Mesenteric fat pad (tissue), 1 donor: ENCODE measurements at places on chromosomes 5 and 9. TPM values are rescaled to one million over a fixed set of nuclear protein-coding genes. Genes with fewer than 3 reads are reported as not detected.

LOX gene
- 46.3 TPM for total RNA-seq

TSLP gene
- total RNA-seq: 1.5 TPM

PCDHA9 gene
- total RNA-seq: 0.22 TPM

PIP5KL1 gene
- 2.2 TPM for total RNA-seq

FREM1 gene
- 6.4 TPM for total RNA-seq

CCDC192 gene
- 0.51 TPM for total RNA-seq

AKNA gene
- 44.9 TPM for total RNA-seq

ATP6V0E1 gene
- 319 TPM for total RNA-seq

AGXT2 gene
- not detected for total RNA-seq

DMGDH gene
- total RNA-seq: 5.2 TPM

GPR150 gene
- total RNA-seq: 0.32 TPM

MSX2 gene
- total RNA-seq: 1.8 TPM

GLDC gene
- 0.19 TPM for total RNA-seq

LCN9 gene
- not detected for total RNA-seq

ARID3C gene
- total RNA-seq: not detected

PCDHGA4 gene
- total RNA-seq: 4.7 TPM

AIF1L gene
- total RNA-seq: 57.2 TPM

HCN1 gene
- not detected for total RNA-seq

CMYA5 gene
- 2.6 TPM for total RNA-seq

SPINK7 gene
- total RNA-seq: not detected

IFNA21 gene
- total RNA-seq: not detected

RMRP gene
- 19,106 TPM for total RNA-seq

FKBP15 gene
- total RNA-seq: 37.3 TPM

ADAMTS16 gene
- 1.8 TPM for total RNA-seq

LIX1 gene
- not detected for total RNA-seq

LRSAM1 gene
- total RNA-seq: 12.2 TPM

EPB41L4B gene
- 48.6 TPM for total RNA-seq

MYOT gene
- 0.64 TPM for total RNA-seq

PCDHGA11 gene
- total RNA-seq: 3.1 TPM

PCA3 gene
- total RNA-seq: not detected

MLANA gene
- not detected for total RNA-seq

SHISAL2B gene
- not detected for total RNA-seq

PCDHB13 gene
- 2.8 TPM for total RNA-seq

CERT1 gene
- 83.0 TPM for total RNA-seq

CORO2A gene
- 2.5 TPM for total RNA-seq

TMC1 gene
- total RNA-seq: 0.48 TPM

ENTREP1 gene
- total RNA-seq: 3.9 TPM

PCDHGC5 gene
- total RNA-seq: 1.1 TPM

NUTM2G gene
- total RNA-seq: not detected

RIOK2 gene
- 30.6 TPM for total RNA-seq

PCDHGA9 gene
- total RNA-seq: 3.9 TPM

C5orf58 gene
- total RNA-seq: not detected

PCDHGA1 gene
- 0.48 TPM for total RNA-seq

ZFP2 gene
- 1.3 TPM for total RNA-seq

SEMA6A gene
- 24.0 TPM for total RNA-seq

STC2 gene
- total RNA-seq: 15.5 TPM

HSDL2 gene
- total RNA-seq: 90.0 TPM

GLRA1 gene
- total RNA-seq: not detected

C1QTNF2 gene
- 0.64 TPM for total RNA-seq

BHMT gene
- total RNA-seq: 1.9 TPM
